NCI-H2227 treated with DMSO at 0.1 percent for 48 hours (cell line): ENCODE measurements at places on chromosomes 11 and 22.
A peak's percentile ranks its signal among the peaks of the same experiment; 100 is the strongest.

- no peak for DNase-seq
These were observed 986 bp downstream of the NLRP10 start for GRCh38 chr11:7964261-7964660.

GRCh38 chr22:41048791-41049717 is 43.3 kb upstream of the EP300 start:
- DNase-seq, result peak; percentile 61

DNA sequence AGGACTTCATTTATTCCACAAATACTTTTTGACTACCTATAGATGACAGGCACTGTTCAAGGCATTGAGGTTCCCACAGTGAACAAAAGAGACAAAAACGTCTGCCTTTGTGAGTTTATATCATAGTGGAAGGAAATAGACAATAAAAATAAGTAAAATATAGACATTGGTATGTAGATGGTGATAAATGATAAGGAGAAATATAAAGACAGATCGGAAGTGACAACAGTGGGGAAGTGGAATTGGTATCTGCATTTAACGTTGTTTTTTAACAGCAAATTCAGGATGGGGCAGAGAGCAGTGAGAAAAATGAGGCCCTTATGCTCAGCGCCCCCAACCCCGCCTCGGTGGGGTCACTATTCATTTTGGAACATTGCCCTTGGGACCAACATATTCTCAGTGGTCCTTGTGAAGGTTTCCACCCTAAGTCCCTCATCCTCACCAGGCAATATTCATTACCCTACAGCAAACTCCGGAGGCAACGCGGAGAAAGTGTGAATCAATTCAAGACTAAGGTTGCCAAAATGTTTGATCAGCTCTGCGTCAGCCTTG is 627 bp upstream of the PEX26 start:
- no peak for DNase-seq

- DNase-seq, result no peak
These were observed 6.5 kb downstream of the OR52M1 start for GRCh38 chr11:4551346-4551979.

DNA sequence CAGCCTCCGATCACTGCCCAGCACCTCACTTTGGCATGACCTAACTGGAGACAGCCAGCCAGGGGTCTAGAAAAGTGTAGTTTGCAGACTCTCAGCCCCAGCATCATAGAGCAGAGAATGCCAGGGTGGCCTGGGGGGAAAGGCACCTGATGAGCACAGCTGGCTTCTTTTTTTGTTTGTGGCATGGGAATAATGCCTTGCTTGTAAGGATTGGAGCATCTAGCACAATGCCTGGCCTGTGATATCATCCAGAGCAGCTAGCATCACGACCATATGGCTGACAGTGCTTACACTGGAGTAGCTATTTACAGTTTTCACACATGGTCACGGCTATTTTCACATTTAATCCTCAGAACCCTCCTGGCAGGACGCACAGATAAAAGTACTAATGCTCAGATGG is 594.8 kb upstream of the B3GAT1 start:
- DNase-seq, result no peak

DNA sequence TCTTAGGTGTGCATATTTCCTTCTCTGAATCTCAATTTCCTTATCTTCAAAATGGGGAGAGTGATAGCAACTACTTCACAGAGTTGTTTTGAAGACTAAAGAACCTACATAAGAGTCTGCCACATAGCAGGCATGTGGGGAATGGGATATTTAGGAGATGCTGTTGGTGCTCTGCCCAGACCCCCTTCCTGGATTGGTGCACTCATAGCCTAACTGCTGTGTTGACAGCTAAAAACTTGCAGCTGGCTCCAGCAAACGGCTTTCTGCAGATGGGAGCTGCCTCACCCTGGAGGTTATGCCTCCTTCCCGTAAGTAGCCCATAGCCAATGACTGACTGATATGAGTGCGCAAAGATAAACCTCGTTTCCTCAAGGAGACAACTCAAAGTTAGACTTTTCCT is 106.1 kb downstream of the CD44 start:
- DNase-seq, result no peak

GRCh38 chr11:119125821-119126220 is 4.4 kb downstream of the HINFP start:
- no peak for DNase-seq

DNA sequence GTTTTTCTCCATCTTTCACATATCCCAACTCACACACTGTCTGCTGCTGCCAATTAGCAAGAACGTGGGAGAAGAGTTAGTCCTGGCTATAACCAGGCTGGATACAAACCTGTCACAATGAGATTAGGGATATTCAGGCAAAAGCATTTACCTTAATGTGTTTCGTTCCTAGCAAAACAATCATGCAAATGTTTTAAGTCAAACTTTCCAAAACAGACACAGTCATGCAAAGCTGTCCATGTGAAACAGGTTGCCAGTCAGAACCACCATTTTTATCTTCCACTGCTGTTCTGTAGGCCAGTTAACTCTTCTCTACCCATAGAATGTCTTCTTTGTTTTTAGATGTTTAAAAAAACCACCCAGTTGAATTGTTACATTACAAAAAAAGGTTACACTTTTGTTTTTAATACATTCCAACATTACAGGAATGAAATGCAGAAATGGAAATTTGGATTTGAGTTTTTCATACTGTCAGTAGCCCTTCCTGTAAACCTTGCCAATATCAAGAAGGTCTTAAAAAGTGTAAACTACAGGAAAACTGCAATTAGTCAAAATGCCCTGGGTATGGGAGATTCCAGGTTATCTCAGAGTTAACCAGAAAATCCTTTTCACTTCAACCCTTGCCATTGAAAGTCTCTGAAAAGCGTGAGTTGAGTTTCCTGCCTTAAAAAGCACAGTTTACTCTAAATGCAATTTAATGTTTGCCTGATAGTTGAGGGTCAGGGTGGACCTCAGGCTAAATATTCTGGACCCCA is 34.2 kb upstream of the LDLRAD3 start:
- no peak for DNase-seq

DNA sequence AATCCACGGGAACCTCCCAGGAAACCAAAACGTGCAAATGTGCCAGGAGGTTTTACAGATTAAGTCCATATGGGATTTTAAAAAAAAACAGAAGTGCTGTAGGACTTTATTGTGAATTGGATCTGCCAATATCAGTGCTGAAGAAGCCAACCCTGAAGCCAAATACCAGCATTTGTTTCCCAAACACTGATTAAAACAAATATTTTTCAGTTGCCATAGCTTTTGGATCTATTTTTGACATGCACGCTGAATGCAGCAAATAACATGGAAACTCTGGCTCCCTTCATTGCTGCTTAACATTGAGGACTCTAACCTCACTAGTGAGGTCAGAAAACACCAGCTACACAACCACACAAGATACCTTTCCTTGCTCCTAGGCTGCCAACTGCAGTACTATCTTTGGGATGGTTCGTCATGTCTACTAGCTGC is 28.4 kb upstream of the SIK2 start:
- DNase-seq, result no peak
